ENCODE measurements at places on chromosomes 2 and 18. TPM values are rescaled to one million over a fixed set of nuclear protein-coding genes. Genes with fewer than 3 reads are reported as not detected.

DNA sequence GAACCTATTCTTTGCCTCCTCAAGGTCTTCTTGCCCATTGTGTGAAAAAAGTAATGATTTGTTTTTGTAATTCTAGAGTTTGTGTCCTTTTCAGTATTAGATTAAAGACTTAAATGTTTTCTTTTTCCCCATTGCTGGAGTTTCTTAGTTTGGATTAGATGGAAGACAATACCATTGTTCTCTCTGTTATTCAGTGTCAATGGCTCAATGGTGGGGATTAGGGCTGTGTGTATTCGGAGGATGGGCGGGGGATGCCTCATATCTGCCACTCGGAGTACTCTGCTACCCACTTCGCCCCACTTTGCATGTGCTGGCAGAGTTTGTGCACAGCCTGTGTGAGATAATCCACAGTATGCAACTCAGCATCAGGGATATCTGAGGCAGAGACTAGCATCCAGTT is 90.1 kb downstream of the KLHL29 start:
- DNase-seq: no peak

GRCh38 chr18:3935305-3935704 is 485.3 kb downstream of the TGIF1 start:
- no peak for DNase-seq

DNA sequence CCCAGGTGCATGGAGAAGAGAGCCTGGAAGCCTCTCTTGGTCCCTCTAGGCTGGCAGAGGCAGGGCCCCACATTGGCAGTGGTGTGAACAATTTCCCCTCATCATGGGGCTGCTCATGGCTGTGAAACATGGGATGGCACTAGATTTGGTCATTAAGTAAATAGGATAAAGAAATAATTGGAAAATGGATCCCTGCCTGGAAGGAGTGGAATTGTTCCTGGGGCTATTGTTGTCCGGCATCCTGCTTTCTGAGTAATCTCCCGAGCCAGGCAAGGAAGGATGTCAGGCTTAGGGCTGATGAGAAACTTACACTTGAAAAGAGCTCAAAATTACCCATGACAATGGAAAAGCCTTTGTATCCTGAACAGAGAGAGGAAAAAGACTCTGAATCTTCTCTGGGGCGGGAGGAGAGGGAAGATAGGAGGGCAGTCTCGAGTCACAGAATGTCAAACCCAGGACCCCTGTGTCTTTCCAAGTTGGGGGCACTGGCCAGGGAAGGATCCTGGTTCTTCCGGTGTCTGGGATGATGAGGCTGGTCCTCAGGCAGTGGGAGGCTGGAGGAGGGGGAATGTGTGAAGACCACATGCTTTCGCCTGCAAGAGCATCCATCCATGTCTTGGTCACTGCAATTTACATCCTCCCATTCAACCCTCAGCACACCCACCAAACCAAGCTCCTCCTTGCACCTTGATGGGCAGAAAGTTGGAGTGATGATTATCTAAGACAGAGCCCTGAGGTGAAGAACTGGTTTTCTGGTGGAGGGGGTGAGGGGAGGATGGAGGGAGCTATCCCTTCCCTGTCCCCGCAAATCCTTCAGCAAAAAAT is 27.1 kb upstream of the STEAP3 start:
- DNase-seq: no peak

- no peak for DNase-seq
Observed at GRCh38 chr18:56884511-56884910, 233.4 kb downstream of the WDR7 start.

DNA sequence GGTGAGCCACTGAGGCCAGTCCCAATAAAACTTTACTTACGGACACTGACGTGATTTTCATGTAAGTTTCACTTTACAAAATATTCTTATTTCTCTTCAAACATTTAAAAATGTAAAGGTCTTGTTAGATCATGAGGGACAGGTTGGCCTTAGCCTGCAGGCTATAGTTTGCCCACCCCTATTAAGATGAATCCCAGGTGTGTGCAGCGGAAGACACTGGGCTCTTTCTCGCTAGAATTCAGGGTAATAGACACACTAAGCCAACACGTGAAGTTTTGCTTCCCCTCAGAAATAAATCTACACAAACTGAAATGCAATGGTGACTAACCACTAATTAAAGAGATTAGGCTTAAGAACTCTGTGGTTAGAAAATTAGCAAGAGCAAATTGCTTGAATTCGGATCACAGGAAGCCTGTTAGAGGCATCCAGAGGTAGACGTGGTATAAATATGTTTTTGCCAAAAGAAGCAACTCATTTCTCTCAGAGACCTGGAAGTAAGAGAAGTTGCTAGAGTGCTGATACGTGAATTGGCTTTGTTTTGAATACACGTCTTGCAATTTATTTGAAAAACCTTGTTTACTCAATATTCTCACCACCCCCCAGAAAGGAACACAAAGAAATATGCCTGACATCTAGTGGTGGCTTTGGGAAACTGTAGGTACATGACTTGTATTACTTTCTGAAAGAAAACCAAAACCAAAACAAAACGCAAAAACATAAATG is 151.6 kb downstream of the DTNB start:
- DNase-seq: no peak

DNA sequence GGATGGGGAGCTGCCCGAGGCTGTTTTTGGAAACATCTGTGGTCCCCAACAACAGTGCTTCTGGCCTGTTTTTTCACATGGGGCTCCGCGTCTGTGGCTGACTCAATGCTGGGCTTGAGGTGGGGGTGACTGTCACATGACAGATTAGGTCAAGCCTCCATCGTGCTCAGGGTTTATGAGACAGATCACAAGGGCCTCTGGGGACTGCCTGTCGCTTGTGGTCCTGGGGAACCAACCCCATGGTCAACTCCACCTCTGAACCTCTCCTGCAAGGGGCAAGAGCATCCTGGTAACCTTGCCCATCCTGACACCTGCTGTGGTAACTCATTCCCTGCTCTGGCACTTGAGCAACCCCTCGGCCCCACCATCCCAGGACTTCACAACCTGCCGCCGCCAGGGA is 47.6 kb upstream of the SH3RF3 start:
- DNase-seq: no peak

The HS1BP3 gene
- 24.3 TPM for total RNA-seq

The MROH2A gene
- not detected for total RNA-seq

The CFAP65 gene
- total RNA-seq: 2.1 TPM

The IL36G gene
- total RNA-seq: not detected

All from type B pancreatic cell (in vitro differentiated cells).